NCI-H2029 (cell line): ENCODE measurements at places on chromosomes 3 and 15.

DNA sequence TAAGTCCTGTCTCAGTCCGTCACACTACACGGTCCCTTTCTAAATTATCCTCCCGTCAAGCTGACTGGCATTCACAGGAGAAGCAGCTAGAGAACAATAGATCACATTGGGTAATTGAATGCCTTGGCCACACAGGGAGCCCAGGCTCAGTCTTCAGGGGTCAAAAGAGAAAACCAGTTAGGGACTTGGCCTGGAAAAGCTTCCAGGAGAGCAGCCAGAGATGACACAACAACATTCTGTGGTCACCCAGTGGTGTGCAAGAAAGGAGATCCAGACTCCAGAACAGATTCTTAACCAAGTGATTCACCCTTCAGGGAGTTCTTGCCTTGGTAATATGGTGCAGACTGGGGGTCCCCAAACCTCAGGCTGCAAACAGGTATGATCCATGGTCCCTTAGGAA, 15.9 kb downstream of the ARHGAP31 start:
- no peak for DNase-seq

DNA sequence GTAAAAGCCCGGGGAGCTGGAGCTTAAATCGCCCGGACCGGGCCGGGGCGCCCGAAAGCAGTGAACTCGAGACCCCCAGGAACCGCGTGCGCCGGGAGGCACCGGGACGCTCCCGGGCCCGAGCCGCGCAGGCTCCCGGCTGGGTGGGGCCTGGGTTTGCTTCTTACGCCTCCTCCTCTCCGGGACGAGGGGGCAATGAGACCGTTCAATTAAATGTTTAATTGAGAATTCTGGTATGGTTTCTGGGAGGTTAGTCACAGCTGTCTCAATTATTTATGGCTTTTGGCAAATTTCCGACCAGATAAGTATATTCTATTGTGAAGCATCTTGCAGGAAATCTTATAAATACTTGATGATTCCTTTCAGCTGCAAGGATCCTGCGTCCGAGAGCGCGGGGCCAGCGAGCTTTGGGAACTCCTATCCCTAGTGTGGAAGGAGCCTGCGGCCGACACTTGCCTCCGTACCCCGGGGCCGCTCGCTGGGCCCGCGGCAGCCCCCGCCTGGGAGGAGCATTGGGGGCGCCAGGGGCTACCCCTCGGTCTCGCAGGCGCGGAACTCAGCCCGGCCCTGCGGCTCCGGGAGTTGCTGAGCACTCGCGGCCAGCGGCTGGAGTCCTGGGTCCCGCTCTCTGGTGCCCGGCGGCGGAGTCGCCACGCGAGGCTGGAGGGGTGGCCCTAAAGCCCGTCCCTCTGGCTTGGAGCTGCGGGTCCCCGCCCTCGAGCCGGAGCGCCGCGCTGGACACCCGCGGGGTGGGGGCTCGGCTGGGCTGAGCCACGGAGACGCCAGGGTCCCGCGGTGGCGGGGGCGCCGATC, 10.3 kb downstream of the ISL2 start:
- DNase-seq, result no peak

- no peak for DNase-seq
Observed at GRCh38 chr15:71336671-71337070, 221.4 kb downstream of the THSD4 start.

GRCh38 chr15:78177447-78177873, 28.3 kb downstream of the IDH3A start:
- DNase-seq, result no peak

DNA sequence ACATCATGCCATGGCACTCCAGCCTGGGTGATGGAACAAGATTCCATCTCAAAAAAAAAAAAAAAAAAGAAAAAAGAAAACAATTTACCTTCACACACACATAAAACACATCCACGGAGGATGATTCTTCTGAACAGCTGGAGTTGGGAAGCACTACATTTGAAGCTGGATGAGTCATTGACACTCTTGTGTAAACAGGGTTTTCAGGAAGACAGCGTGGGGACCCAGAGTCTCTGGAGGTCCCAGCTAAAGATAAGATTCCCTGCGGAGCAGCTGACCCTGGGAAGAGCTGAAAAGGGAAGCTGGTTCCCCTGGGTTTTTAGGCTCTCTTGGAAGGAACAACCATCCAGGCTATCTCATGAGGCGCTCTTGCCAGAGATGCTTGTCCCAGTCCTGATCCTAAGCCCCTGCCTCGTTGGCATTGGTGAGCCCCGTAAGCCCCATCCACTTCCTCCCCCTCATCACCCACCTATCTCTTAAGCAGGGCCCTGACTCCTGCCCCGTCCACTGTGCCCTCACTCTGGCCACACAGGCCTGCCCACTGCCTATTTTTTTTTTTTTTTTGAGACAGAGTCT, 32.0 kb upstream of the FURIN start:
- no peak for DNase-seq

DNA sequence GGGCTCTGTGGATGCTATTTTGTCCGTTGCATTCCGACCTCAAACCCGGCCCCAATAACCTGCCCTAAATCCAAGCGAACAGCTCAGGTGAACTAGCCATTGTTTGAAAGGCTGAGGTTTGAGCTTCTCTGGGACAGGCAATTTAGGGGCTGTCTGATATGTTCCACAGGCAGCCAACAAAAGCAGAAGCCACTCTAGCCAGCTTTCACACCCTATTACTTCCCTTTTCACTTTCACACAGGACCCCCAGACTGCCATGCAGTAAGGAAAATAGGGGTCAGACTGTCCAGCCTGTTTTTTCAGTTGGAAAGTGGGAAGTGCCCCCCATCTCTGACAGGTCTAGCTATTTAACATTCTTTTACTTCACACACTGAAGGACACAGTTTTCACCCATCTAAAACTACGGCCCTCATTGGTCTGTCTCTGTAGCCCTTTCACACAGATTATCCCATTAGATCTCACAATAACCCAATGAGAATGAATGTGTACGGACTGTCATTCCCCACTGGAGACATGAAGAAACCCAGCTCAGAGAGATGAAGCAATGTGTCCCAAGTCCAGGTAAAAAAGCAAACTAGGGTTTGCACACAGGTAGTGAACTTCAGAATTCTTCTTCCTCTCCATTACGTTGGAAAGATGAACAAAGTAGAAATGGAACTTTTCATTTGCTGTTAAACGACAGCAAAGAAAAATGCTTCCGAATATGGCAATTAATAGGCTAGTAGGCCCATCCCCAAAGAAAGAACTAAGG, 1.9 kb downstream of the CCDC12 start:
- DNase-seq, result no peak

GRCh38 chr3:123072152-123072551, 5.3 kb downstream of the PDIA5 start:
- no peak for DNase-seq

DNA sequence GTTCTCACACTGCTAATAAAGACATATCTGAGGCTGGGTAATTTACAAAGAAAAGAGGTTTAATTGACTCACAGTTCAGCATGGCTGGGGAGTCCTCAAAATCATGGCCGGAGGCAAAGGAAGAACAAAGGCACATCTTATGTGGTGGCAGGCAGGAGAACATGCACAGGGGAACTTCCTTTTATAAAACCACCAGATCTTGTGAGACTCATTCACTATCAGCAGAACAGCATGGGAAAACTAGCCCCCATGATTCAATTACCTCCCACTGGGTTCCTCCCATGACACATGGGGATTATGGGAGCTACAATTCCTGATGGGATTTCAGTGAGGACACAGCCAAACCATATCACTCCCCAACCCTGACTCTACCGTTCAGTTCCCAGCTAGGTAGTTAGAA, 59.7 kb upstream of the MINAR1 start:
- no peak for DNase-seq

- no peak for DNase-seq
Observed at GRCh38 chr3:29468187-29468586, 187.3 kb downstream of the RBMS3 start.

DNA sequence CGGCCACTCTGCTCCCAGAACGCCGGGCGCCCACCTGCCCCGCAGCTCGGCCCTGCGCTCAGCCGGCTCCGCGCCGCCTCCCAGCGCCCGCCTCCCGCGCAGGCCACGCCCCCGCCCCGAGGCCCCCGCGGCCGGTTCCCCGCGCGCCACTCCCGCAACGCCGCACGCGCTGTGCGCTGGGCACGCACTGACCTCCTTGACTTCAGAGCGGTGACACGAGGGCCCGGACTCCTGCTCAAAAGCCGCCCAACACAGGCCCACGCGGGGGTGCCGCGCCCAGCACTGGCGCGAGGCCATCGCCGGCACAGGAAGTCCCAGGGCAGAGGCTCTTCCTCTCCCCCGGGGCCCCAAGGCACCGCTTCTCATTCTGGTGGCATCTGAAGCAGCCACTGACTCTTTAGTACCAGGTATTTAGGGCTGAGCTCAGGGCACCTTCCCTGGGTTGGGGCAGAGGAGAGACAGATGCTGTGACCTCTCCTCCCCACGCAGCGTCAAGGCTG, 12.4 kb downstream of the TNK2 start:
- peak; percentile 33 for DNase-seq

- no peak for DNase-seq
Observed at GRCh38 chr3:66239513-66240123, 18.8 kb downstream of the SLC25A26 start.
